Endothelial cell (in vitro differentiated cells): ENCODE measurements at places on chromosomes 3 and 15. TPM values are rescaled to one million over a fixed set of nuclear protein-coding genes. Genes with fewer than 3 reads are reported as not detected.

- H3K36me3 ChIP-seq, result no peaks in the 10 kb centered on the region
- H3K4me3 ChIP-seq, result no peak overlapping the region
- H3K4me1 ChIP-seq, result no peaks in the 10 kb centered on the region
Observed at GRCh38 chr15:29942143-29942542, 119.9 kb upstream of the TJP1 start.

GRCh38 chr3:152834776-152835600, at the start of gene P2RY1:
Gene P2RY1 (plus strand): TSS chr3:152835131. CDS start chr3:152835783, 652 bp downstream.
- peak; percentile 86 for DNase-seq
- peak within 1 kb of the TSS; percentile 96 for H3K4me3 ChIP-seq
- H3K27me3 ChIP-seq, result peaks cover 16% of the 10 kb centered on the region
- peaks cover 34% of the 10 kb centered on the region for H3K36me3 ChIP-seq
- peak within 1 kb of the TSS; percentile 87 for H3K27ac ChIP-seq

- H3K27ac ChIP-seq, result no peak overlapping the region
- H3K27me3 ChIP-seq, result peaks cover 5% of the 10 kb centered on the region
- H3K4me3 ChIP-seq, result no peak overlapping the region
Observed at GRCh38 chr15:90838544-90838943, 29.8 kb upstream of the FURIN start.

GRCh38 chr3:185046164-185046515, 106.7 kb downstream of the C3orf70 start:
- peaks cover 41% of the 10 kb centered on the region for H3K36me3 ChIP-seq
- DNase-seq, result no peak
- H3K4me1 ChIP-seq, result peaks cover 45% of the 10 kb centered on the region
- peaks cover 1% of the 10 kb centered on the region for H3K27me3 ChIP-seq
- peak overlapping the region; percentile 84 for H3K27ac ChIP-seq

Gene POPDC2
- total RNA-seq, result 2.0 TPM

Gene MEGF11
- total RNA-seq, result 0.77 TPM

Gene TMEM207
- total RNA-seq, result not detected

DNA sequence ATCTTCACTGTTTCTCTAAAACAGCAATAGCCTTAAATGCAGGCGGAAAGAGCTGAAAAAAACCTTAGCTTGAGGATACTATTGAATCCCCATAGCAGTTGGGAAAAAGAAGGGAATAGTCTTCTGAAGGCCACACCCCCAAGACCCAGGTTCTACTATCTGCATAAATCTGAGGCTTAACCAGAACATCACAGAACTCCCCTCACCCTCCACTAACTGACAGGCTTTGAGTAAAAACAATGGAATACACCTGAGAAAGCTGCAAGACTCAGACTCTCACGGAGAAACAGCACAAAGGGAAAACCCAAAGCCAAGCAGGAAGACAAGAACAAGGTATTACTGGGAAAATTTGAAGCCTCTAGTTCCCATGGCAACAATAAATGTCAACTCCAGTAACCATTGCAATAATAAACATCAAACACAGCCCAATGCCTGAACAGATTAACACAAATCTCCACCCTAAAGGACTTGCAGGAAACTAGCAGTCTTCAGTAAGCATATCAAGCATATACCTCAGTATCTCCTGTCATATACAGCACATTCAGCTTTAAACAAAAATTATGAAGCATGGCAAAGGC, 56.4 kb downstream of the TMCC1 start:
- DNase-seq, result no peak
- peaks cover 2% of the 10 kb centered on the region for H3K27me3 ChIP-seq
- H3K36me3 ChIP-seq, result peaks cover 16% of the 10 kb centered on the region
- peak overlapping the region; percentile 31 for H3K4me3 ChIP-seq
- H3K27ac ChIP-seq, result peak overlapping the region; percentile 98

DNA sequence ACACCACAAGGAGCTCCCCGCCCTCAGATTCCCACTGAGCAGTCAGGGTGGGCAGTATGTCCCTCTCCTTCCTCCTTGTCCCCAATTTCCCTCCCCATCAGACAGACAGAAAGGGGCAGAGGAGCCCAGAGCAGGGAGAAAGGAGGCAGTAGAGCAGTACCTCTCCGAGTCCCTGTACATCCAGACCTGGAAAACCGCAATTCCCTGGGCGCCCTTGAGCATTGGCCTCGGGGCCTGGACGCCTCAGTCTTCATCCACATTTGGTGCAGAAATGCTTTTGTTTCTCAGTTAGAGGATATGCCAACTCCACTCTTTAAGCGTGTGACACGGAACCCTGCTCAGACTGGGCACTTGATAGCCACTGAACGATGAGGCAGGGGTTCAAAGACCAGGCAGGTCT, 5.9 kb downstream of the ISG20 start:
- H3K36me3 ChIP-seq, result peaks cover 3% of the 10 kb centered on the region
- H3K4me3 ChIP-seq, result no peak overlapping the region
- no peak for DNase-seq
- peaks cover 11% of the 10 kb centered on the region for H3K4me1 ChIP-seq

Gene MAPKBP1
- total RNA-seq, result 36.2 TPM

Gene ADGRG7
- total RNA-seq, result not detected

GRCh38 chr3:73516631-73517030, 108.1 kb downstream of the PDZRN3 start:
- no peak overlapping the region for H3K4me3 ChIP-seq
- no peak overlapping the region for H3K27ac ChIP-seq
- H3K4me1 ChIP-seq, result peaks cover 1% of the 10 kb centered on the region
- H3K27me3 ChIP-seq, result peaks cover 2% of the 10 kb centered on the region
- no peak for DNase-seq
